ENCODE measurements at places on chromosomes 2 and 18.

DNA sequence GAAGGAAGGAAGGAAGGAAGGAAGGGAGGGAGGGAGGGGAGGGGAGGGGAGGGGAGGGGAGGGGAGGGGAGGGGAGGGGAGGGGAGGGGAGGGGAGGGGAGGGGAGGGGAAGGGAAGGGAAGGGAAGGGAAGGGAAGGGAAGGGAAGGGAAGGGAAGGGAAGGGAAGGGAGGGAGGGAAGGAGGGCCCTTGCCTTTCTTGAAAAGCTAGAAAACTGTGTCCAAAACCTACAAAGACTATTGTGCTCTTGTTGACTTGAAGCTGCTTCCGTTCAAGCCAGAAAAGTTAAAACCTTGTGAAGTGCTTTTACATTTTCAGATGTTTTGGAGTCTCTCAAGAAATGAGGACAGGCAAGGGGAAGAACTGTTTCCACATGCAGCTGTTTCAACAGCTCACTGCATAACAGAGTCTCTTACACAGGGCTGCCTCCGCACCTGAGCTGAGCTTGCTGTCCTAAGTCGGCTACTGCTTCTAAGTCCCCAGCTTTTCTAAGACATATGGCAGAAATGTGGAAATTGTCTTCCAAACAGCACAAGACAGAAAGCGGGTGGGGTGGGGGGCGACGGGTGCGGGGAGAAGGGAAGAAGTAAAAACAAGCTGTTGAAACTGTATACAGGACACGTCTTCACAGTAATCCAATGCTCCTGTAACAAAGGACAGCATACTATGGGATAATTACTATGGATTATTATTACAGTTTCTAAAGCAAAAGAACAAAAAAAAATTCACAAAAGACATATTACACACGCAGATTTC lies 46.1 kb downstream of the BCL11A start:
- DNase-seq = no peak

DNA sequence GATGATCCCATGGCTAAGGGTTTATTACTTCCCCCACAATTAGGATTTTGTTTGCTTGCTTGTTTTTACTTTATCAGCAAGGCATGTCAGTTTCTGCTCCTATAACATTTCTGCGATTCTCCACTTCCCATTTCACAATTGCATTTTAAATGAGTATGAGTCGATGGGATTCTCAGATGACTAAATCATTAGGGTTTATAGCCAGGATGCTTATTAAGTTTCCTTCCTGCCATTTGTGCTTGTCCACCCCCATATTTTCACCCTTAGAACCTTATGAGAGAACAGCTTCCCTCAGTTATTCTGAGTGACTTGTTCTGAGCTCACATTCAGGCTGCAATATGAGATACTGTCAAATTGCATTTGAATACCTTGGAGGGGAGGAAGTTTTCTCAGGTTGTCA lies 37.9 kb upstream of the C1GALT1C1L start:
- DNase-seq = no peak

GRCh38 chr2:38254796-38255195 lies 122.3 kb downstream of the ATL2 start:
- DNase-seq = no peak

DNA sequence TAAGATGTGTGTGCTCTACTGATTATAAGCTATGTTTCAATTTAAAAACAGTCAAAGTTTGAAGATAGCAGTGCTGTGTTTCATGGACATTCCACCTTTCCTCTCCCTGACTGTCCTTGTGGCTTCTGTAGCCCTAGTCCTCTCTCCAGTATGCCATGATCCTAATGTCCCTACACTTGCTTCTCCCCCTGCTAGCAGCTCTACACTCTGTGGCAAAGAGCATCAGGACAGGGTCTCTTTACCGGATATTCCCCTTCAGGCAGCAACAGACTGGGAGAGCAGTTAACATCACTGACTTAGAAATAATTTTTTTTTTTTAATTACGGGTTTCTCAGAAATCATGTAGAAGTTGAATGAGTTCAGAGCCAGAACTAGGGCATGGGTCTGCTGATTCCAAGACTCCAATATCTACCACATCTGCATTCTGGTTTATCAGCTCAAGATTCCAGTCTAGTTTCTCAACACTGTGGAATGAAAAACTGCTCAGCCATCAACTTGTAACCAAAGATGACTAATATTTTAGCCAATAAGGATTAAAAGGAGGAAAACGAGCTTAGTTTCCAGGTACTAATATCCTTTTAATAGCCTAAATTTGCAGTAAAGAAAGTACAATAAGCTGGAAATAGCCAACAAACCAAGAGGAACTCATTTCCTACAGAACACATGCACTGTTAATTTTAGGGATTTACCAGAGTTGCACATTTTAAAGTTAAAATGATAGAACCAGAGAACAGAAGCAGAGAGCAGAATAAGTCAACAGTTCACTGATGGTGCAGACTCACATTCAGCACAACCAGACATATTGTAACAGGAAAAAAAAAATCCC lies 45.2 kb downstream of the TMEM131 start:
- no peak for DNase-seq

DNA sequence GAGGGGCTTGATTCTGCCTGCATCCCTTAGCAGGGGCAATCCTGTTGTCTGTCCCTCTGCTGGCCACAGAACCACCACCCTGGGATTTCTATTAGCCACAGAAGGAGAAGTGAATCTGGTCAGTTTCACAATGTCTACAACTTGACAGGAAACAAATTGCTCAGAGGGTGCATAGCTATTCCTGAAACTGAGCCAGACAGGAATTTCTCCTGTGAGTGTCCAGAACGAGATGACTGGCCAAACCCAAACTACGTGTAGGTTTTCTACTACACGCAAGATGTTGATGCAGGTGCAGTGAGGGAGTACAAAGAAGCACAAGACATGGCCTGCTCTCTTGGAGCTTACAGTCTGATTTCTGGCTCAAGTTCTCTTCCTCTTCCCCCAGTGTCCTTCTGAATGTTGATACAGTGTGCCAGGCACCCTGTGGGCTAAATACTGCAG lies 201.9 kb downstream of the CLIP4 start:
- DNase-seq = no peak

DNA sequence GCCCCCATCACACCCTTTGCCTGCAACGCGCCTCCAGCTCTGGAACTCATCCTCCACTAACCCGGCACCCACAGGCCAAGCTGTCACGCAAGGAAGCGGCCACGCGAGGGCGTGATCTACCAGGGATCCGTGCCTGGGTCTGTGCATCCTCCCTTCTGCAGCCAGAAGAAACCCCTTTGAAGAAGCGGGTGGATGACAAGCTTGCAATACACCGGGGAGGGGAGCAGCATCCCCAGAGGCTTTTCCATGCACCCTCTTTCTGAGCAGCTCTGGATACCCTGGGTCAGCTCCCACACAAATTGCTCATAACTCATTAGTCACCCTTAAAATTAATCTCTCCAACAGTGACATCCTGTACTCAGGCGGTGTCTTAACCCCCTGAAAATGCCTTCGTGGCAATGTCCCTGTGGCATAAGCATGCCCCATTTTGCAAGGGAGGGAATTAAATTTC lies 47.6 kb downstream of the PDCL3 start:
- DNase-seq = no peak

- no peak for DNase-seq
These were observed 11.3 kb upstream of the DPP4 start for GRCh38 chr2:162085090-162085891.

- DNase-seq = no peak
These were observed 59.7 kb downstream of the EXOC6B start for GRCh38 chr2:72765997-72766609.

GRCh38 chr2:7913974-7914373 lies 767.9 kb upstream of the ID2 start:
- no peak for DNase-seq

DNA sequence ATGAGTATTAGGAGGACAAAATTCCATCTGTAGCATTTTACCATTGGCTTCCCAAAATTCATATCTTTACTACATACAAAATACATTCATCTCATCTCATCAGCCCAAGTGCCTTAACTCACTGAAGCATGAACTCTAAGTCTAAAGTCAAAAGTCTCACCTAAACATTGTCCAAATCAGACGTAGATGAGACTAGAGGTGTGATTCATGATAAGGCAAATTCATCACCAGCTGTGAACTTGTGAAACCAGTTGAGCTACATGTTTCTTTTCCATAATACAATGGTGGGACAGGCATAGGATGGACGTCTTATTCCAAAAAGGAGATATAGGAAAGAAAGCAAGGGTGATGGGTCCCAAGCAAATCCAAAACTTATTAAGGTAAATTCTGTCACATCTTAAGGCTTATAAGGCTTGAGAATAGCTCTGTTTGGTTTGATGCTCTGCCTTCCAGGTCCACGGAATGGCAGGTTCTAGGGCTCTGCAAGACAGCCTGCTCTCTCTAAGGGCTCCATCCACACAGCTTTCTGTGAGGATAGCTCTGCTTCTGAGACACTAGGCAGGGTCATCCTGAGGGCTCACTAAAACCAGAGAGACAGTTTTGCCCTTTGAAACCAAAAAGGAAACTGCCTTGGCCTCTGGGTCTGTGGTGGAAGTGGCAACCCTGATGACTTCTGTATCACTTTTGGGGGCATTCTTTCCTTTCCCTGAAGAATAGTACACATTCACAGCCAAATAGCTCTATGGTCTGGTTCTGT lies 9.6 kb downstream of the IFIH1 start:
- no peak for DNase-seq
